Activated naive CD4-positive, alpha-beta T cell treated with Interleukin-2 at 50 U/mL for 16 hours (primary cell): ENCODE measurements at places on chromosomes 16 and 17.

DNA sequence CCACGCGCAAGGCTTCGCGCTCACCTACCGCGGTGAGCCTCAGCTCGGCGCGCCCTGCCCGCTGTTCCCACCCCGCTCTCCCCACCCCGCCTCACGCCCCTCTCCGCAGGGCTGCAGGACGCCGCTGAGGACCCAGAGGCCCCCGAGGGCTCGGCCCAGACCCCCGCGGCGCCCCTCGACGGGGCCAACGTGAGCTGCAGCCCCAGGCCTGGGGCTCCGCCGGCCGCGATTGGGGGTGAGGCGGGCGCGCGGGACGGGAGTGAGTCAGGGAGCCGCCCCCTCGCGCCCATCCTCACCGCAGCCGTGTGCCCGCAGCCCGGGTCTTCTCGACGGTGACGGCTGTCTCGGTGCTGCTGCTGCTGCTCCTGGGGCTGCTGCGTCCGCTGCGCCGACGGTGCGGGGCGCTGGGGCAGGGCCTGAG, 1.9 kb upstream of the PAQR4 start:
- no peak for DNase-seq

DNA sequence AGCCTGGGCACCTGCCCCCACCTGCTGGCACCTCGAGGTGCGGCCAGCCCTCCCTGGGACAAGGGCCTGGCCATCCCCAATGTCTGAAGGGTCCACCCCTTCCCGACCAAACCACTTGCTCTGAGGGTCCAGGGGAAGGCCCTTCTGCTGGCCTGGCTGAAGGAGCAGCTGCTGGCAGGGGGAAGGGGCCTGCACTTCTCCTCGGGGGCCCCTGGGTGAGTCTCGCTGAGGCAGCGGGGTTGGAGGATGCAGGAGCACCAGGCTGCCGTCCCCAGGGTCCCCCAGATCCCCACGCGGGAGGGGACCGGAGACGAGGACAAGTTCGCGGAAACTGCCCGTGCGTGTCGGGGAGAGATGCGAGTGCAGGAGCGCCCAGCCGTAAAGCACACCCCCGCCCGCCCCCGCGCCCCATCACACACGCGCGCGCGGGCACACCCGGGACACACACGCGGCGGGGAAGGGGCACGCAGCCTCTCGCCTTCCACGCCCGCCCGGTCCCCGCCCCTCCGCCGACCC, 725 bp upstream of the CACNA1H start:
- DNase-seq, result peak; percentile 57

DNA sequence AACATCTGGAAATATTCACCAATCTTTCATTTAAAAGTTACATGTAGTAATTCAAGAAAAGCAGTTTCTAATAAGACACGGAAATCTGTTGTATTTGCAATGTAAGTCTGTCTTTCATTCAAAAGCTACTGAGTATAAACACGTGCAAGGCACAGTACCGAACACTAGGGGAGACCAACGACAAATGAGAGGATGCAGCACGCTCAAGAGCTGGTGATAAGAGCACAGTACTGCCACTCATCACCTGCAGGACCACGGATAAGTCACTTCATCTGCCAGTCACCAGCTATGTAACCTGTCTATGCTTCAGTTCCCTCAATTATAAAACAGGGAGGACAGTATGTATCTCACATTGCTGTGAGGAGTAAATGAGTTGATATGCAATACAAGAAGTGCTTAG, 67.1 kb downstream of the CLEC18A start:
- DNase-seq, result peak; percentile 14

GRCh38 chr17:51375771-51376170, 115.4 kb downstream of the UTP18 start:
- DNase-seq, result no peak

- DNase-seq, result no peak
These were observed 69.8 kb downstream of the MRM3 start for GRCh38 chr17:851924-852323.

DNA sequence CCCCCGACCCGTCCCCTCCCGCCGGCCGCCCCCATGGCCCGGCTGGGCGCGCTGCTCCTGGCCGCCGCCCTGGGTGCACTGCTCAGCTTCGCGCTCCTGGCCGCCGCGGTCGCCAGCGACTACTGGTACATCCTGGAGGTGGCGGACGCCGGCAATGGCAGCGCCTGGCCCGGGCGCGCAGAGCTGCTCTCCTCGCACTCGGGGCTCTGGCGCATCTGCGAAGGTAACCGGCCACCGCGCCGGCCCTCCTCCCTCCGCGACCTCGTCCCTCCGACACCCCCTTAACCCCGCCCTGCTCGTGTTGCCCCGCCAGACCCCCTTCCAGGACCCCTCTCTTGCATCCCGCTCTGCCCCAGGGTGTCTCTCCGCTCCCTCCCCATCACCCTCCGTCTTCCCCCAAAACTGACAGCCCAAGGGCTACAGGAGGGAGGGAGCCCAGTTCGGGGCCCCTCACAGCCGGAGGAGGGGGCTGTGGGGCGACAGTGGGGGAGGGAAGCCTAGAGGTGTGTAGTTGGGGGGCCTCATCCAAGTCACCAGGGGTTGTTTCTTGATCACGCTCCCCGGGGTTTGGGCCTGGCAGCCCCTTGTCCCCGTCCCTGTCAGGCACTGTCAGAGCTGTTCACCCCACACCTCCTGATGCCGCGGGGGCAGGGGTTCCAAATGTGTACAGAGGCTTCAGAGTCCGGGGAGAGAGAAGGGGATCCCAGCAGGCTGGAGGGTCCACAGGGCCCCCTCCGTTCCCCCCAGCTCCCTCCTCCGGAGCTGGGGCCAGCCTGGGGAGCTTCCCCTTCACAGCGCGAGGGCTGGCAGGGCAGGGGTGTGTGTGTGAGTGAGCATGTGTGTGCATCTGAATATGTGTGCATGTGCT, 794 bp downstream of the TMEM235 start:
- DNase-seq, result no peak

DNA sequence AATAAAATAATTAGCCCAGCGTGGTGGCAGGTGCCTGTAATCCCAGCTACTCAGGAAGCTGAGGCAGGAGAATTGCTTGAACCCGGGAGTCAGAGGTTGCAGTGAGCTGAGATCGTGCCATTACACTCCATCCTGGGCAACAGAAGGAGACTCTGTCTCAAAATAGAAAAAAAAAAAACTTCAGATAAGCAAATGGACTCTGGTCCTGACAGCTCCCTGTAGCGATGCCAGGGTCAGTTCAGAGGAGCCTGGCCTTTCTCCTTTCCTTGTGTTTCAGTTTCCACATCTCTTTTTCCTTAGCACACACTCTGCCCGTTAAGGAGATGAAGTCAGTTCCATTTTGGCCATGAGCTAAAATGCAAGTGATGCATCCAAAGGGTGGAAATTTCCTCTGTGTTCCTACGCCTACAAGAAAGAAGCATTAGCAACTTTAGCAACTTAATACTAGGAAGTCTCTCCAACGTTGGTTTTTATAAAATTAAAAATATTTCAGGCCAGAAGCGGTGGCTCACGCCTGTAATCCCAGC, 11.6 kb upstream of the GRB2 start:
- DNase-seq, result no peak

- DNase-seq, result no peak
These were observed 10.1 kb upstream of the CCL17 start for GRCh38 chr16:57394444-57394843.

DNA sequence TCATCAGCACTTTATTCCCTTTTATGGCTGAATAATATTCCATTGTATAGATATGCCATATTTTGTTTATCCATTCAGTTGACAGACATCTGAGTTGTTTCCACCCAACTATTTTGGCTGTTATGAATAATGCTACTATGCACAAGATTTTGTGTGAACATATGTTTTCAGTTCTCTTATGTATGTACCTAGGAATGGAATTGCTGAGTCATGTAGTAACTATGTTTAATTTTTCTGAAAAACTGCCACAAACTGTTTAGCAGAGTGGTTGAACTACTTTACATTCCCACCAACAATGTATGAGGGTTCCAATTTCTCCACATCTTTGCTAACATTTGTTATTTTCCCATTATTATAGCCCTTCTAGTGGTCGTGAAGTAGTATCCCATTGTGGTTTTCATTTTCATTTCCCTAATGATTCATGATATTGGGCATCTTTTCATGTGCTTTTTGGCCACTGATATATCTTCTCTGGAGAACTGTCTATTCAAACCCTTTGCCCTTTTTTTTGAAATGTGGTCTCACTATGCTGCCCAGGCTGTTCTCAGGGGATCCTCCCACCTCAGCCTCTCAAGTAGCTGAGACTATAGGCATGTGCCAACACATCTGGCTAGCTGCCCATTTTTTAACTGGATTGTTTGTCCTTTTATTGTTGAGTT, 26.3 kb downstream of the SMURF2 start:
- DNase-seq, result no peak

DNA sequence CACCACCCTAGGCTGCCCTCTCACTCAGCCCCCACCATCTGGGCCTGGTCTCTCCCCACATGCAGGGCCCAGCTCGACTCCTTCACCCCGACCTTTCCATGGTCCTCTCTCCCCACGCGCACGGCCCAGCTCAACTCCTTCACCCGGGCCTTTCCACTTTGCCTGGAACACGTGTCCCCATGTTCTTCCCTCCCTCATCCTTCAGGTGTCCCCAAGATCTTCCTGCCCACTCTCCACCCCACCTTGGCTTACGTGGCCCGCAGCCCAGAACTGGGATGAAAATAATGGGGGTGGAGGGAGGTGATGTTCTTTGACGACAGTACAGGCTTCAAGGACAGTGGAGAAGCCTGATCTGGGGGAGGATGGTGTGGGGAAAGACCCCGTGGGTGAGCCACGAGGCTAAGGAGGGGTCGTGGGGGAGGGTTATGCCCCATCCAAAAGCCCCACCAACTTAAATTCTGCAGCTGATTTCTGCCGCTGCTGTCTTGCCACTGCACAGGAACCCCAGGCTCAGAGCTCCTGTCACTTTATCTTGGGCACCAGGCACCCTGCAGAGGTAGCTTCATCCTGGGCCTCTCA, 9.9 kb upstream of the MEAK7 start:
- DNase-seq, result no peak

- no peak for DNase-seq
These were observed 4.5 kb downstream of the ABCA8 start for GRCh38 chr17:68950725-68951124.

GRCh38 chr16:70657956-70658355, 11.6 kb downstream of the IL34 start:
- no peak for DNase-seq

GRCh38 chr16:2206780-2207433, 1.7 kb downstream of the MLST8 start:
- no peak for DNase-seq

DNA sequence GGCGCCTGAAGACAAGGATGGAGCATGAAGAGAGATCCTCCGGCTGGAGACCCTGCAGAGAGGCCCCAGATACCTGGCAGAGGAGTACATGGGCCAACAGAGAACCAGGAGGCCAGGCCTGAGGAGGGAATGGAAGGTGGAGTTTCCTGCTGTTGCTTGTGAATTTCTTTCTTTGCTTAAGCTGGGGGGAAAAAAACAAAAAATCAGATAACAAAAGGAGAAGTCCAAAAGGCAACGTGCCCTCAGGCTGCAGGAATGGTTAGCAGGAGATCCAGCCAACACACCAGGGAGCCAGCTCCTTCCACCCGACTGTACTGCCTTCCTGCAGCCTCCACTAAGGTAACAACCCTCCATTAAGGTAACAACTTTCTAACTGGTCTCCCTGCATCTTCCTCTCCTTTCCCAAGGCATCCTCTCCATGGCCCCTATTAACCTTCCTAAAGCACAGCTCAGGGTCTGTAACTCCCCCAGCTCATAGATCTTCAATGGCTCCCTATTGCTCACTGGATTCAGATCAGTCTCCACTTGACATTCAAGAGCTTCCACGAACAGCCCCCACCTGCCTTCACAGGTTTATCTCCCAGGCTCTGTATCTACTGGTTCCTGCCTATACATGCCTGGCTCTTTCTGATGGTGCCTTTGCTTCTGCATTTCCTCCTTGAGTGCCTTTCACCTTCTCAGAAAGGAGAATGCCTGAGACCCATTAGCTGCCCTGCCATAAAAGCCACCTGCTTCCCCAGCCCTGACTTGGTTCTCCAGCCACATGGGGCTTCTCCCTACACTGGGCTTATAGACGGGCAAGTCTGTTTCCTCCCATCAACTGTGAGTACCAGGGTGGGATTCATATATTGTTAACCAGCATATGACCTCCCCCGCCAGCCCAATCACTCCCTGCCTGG, 725 bp upstream of the ARL5C start:
- no peak for DNase-seq

DNA sequence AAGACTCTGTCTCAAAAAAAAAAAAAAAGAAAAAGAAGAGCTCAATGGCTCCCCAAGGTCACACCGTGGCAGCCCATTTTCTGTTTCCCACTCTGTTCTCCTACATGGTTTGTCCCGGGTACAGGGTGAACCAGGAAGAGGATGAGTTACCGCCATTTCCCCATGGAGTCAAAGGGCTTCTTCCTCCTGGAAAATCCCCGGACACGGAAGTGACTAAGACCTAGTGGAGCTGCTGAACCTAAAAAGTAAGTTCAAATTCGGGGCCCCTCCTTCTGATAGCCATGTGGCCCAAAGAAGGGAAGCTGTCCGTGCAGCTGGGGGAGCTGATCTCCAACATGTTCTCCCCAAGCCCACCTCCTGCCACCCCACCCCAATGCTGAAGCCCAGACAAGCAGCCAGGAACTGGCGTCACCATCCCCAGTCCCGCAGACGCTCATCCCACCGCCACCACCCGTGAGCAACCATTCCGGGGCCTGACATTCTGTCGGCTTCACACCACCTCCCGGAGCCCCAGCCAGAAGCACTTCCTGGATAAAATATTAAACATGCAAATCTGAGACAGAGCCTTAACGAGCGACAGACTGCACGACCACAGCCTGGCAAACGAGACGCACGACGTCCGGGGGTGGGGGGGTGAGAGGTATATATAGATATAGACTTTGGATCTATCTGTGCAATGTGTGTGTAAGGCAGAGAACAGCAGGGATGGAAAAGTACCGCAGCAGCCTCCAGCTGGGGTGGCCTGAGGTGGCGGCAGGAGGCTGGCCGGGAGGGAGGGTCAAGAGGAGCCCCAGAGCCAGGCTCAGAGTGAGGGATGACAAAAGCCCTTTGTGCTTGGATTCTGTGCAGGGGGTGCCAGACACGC, 17.6 kb downstream of the EPOP start:
- no peak for DNase-seq

- no peak for DNase-seq
These were observed 368.4 kb downstream of the SOX9 start for GRCh38 chr17:72489272-72489641.

DNA sequence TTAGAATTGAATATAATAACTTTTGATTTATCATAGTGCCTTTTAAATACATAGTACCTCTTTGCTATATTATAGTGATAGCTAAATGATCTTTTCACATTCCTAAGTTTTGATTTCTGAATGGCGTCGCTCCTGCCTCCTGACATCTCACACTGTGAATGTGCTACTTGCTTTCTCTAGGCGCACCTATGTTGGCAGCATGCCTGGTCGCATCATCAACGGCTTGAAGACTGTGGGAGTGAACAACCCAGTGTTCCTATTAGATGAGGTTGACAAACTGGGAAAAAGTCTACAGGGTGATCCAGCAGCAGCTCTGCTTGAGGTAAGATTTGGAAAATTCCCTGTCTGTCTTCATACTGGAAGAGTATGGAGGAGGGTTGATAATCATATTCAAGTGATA, 29.8 kb upstream of the ABCC11 start:
- DNase-seq, result no peak

- DNase-seq, result no peak
These were observed 68.6 kb downstream of the CCDC182 start for GRCh38 chr17:57676543-57676942.
